ENCODE measurements at places on chromosomes 11 and 22.
A peak's percentile ranks its signal among the peaks of the same experiment; 100 is the strongest.

GRCh38 chr11:12508151-12508751, 130.9 kb downstream of the PARVA start:
- DNase-seq, result no peak

GRCh38 chr11:4551346-4551979, 6.5 kb downstream of the OR52M1 start:
- DNase-seq, result no peak

GRCh38 chr11:13761716-13762115, 93.2 kb downstream of the FAR1 start:
- DNase-seq, result no peak

GRCh38 chr11:834371-835316, 1.9 kb downstream of the CD151 start:
- peak; percentile 49 for DNase-seq

- DNase-seq, result no peak
These were observed 149.4 kb upstream of the NCAM1 start for GRCh38 chr11:112811783-112812182.

GRCh38 chr11:12755510-12756453, 81.6 kb downstream of the TEAD1 start:
- peak; percentile 42 for DNase-seq

DNA sequence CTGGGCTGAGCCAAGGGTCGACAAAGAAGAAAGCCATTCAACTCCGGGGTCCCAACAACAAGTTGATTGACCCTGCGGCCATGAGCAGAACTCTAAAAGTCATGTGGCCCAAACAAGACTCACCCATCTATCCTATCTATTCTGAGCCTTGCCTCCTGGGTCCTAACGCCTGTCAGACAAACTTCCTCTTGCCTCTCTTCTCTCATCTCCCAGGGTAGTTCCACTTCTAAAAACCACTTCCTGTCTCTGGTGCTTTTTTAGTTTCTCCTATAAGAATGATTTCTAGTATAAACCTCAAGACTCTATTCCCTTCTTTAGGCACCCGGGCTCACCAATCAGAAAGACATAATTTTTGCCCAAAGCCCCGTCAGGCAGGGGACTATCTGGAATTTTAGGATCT, 530.2 kb downstream of the DLG2 start:
- DNase-seq, result no peak

- DNase-seq, result no peak
These were observed 1384.0 kb downstream of the TBC1D22A start for GRCh38 chr22:48146426-48146825.

DNA sequence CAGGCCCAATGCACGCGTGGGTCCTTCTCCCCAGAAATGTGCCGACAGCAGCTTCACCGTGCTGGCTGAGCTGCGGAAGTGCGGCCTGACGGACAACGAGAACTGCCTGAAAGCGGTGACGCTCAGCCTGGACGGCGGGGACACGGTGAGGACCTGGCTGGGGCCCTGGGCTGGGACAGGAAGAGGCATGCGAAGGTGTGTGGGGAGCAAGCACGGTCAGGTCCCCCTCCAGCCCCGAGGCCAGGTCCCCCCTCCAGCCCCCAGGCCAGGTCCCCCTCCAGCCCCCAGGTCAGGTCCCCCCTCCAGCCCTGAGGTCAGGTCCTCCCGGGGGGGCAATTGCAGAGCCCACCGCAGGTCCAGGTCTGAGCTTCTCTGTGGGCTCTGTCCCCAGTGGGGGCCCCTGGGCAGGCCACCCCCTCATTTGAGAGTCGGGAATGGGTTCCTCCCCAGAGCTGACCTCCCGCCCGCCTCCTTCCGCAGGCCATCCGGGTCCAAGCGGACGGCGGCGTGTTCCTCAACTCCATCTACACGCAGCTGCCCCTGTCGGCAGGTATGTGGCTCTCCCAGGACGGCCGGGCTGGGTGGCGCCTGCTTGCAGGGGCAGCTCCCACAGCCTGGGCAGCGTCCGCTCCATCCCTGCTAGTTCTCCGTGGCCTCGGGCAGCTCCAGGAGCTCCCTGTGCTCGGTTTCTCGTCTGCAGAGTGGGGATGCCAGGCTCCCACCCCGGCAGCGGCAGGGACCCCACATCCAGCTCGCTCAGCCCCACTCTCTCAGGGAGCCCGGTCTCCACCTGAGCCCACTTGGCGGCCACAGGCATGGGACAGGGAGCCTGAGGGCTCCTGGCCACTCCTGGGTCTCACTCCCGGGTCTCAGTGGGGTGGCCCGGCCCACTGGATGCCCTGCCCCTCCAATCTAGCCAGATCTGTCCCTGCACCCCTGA, 7.9 kb downstream of the MUC5B start:
- no peak for DNase-seq

DNA sequence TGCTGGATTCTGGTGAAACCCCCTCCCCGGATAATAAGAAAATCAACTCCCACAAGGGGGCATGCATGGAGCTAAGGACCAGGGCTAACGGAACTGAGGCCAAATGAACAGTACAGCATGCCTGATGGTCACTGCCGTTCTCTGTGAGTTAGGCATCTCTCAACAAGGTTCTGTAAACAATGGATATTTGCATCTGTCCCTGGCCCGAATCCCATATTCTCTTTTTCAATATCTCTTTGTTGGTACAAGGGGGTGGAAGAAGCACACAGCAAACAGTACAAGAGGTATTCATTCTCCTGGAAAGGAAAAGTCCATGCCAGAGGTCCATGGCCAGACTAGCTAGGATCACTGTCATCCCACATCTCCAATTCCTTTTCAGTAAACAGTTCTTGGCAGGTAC, 32.2 kb upstream of the APOA1 start:
- no peak for DNase-seq

- DNase-seq, result no peak
These were observed 70.4 kb downstream of the LDLRAD3 start for GRCh38 chr11:36013950-36014897.

DNA sequence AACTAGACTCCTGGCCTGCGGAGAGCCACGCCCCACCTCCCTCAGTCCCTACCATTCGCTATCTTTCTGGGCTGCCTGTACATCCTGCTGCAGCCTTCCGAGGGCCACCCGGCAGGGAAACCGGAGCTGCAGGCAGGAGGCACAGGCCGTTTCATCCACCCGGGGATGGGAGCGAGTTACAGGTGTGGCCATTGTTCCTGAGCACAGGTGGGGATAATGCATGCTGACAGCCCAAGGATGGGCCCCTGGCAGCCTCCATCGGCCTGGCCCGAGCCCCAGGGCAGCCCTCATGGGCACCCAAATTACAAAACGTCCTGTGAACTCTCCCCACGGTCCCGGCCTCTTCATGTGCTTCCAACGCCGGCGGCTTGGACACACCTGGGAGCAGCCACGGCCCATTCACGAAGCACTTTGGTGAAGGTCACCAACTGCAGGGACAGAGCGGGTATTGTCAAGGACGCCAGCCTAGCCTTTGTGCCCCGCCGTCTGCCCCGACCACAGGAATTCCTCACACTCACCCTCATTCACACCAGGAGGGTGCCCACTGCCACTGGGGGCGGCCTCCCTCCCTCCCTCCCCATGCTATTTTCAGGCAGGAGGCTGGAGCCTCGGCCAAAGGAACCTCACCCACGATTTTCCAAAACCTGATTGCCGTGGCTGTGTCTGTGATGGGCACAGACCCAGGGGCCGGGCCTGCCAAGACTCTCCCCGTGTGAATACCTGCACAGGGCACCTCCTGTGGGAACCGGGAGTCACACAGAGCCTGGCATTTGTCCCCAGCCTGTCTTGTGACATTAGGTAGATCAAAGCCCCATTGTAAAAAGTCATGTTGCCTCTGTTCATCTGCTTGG, 42.1 kb upstream of the MYEOV start:
- DNase-seq, result no peak

GRCh38 chr11:26960281-26960680, 33.6 kb upstream of the FIBIN start:
- no peak for DNase-seq

DNA sequence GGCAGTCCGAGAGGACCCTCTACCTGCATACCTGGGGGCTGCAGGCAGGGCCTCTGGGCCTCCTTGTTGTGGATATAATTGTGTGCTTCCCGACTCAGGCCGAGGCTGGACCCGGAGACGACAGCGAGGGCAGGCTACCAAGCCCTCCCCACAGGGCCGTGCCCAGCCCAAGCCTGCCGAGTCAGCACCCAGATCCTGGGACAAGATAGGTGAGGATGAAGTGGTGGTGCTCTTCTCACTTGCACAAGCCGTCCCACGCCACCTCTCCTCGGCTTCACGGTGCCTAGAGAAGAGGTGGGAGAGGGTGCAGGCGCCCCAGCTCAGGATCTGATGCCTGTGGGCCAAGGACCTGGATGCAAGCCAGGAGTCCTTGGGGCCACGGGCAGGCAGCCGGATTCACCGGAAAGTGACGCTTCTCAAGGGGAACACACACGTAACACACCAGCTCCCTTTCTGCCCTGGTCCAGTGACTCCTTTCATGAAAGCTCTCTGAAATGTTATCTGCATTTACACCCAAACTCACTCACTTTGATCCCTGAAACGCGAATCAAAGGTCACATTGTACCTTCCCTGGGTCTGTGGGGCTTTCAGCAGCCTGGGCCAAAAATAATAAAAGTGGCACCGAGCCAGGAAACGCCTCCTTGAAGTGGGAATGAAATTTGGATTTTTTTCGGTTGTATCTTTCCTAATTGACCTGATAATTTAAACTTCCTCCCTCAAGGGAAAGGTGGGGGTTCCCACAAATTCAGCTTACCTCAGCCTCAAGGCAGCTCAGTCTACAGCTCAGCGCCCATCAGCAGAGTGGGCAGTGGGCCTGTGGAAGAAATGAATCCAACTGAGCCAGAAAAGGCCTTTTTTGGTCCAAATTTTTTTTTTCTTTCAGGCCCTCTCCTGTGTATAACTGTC, 1.1 kb upstream of the GNB1L start:
- no peak for DNase-seq

- DNase-seq, result no peak
These were observed 29.9 kb upstream of the PANX2 start for GRCh38 chr22:50140615-50141014.

DNA sequence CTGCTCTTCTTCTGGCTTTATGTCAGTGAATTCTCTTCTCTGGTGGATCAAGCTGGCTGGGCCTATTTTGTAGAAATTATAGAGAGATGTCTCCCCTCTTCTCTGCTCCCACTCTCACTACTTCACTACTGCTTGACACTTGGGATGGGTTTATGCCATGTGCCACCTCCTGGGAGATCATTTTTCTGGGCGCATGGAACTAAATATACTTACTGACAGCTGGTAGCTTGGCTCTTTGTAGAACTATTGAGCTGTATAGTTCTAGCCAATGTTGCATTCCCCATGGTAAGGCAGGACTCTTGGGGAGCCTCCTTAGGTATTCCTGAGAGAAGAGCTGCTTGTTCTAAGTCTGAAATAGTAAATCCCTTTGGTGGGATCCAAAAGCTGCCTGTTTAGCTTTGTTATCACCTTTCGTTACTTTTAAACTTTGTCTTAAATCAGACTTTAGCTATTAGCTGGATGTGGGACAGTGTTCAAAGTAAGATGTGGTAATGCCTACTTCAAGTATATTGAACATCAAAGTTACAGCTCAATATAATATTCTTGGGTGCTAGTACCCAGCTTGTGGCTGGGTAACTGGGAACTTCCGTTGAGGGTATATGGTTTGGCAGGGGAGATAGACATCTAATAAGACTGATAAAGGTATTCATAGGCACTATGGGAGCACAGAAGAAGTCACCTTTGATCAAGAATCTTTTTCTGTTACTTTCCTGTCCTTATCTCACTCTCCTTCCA, 87.5 kb upstream of the RRM1 start:
- no peak for DNase-seq

GRCh38 chr22:30878516-30879414, 89.8 kb downstream of the MORC2 start:
- DNase-seq, result peak; percentile 68

DNA sequence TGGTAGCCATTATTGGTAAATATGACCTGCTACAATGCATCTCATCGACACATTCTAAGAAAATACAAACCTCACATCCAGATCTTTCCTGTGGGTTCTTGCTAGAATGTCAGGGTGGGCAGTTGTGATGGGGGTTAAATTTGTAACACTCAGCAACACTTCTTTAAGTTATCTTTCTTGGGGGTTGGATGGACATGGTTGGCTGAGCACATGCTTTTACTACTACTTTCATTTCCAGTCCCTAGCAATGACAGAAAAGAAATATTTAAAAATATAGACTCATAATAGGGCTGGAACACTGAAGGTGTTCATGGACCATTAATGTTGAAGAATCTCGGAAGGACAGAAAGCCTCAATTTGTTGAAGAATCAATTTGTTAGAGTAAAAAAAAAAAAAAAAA, 57.6 kb downstream of the APOL3 start:
- DNase-seq, result no peak

DNA sequence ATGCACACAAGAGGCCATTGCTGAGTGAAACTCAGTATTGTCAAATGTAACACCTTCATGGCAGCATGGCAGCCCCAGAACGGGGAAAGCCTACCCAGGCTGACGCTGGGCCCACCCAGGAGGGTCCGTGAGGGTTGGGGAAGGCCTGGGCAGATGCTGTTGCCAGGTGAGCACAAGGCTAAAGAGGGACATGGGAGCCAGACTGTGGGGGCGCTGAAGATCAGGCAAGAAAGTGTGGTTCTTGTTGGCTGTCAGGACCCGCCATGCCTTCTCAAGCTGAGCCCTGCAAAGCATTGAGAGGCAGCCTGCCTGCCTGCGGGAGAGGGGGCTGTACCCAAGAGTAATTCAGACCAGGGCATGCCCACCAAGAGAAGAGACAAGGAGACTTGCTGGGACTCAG, 85.0 kb upstream of the PITPNB start:
- DNase-seq, result no peak

GRCh38 chr22:34866495-34867131, 199.3 kb upstream of the ISX start:
- no peak for DNase-seq

GRCh38 chr22:43077121-43077877, 11.9 kb downstream of the TTLL1 start:
- peak; percentile 19 for DNase-seq

- no peak for DNase-seq
These were observed 23.5 kb downstream of the RNF214 start for GRCh38 chr11:117255966-117256365.

GRCh38 chr22:27124351-27124966, 467.1 kb downstream of the MIAT start:
- DNase-seq, result no peak

DNA sequence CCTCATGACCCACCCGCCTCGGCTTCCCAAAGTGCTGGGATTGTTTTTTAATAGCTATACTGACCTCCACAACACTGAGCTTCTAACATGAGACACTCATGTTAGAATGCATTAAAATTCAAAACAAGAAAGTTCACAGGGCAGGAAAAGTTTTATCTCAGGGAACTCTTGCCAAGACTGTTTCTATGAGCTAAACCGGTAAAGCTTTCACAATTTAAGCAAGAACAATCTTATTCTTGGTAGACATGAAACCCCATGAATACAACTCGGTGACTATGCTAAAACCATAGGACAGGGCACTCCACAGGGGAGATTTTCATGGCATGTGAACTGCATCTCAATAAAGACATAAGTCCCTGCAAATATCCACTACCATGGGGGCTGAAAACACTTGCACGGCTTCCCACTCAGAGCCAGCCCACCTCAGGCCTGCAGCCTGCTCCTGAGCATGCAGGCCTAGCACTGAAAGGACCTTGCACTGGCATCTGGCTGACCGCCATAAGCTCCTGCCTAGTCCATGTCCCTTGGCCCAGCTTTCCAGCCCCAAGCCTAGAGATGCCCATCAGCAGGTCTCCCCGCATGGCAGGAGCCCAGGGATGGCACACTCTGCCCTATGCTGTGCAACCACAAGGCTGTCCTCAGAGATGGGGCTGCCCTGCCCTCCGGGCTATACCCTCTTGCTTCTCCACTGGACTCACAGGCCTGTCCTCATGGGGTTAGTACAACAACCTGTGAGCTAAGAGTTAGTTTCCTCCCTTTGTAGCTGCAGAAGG, 58.4 kb downstream of the DGCR2 start:
- no peak for DNase-seq

- no peak for DNase-seq
These were observed 35.3 kb downstream of the MMP13 start for GRCh38 chr11:102920118-102920684.

GRCh38 chr11:34830035-34830434, 86.1 kb downstream of the APIP start:
- DNase-seq, result no peak
